ENCODE measurements at places on chromosomes 11 and 22.

- no peak for DNase-seq
Measured at GRCh38 chr11:78416285-78417174, 1.1 kb downstream of the GAB2 start.

DNA sequence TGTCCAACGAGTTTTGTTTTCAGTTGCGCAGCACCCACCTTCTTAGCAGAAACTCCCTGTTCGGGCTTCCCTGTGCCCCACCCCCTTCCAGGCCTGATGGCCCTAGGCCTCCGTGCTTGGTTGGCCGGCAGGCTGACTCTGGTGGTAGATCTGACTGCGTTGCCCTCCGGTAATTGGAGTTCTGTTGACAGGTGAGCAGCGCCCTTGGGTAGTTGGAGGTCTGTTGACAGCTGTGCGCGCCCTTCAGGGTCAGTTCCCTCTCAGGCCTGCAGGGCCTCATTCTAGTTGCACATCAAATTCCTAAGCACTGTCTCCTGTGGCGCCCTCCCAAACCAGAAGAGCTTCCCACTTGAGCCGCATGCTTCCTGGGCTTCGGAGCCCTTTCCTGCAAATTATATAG lies 776 bp downstream of the DGCR6 start:
- DNase-seq = no peak

DNA sequence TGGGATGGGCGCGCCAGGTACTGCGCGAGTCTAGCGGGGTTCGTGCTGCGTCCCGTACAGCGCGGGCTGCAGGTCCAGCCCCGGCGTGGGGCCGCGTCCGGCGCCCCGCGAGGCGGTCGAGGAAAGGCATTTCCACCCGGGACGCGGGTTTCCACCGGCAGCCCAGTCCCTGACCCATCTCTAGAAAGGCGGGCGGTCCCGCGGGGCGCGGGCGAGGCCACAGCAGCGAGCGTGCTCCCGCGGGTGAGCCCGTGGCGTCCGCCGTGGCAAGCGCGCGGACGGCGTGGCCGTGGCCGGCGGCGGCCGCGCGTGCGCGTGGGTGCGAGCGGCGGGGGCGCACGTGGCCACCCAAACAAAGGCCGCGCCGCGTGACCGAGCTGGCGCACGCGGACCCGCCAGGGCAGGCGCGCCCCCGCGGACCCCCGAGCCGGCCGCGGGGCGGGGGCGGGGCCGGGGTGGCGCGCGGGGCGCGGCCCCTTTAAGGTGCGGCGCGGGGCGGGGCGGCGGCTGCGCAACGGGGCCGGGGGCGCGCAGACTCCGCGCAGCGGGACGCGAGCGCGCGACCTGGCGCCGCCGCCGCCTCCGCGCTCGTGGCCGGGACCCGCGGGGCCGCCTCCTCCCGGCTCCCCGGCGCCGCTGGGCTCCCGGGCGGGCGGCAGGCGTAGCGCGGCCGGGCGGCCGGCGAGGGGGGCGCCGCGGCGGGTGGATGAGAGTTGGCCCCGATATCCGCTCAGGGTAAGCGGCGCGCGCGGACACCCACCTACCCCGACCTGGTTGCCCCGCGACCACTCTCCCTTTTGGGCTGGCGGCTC lies 39.3 kb upstream of the CELSR1 start:
- DNase-seq = no peak

DNA sequence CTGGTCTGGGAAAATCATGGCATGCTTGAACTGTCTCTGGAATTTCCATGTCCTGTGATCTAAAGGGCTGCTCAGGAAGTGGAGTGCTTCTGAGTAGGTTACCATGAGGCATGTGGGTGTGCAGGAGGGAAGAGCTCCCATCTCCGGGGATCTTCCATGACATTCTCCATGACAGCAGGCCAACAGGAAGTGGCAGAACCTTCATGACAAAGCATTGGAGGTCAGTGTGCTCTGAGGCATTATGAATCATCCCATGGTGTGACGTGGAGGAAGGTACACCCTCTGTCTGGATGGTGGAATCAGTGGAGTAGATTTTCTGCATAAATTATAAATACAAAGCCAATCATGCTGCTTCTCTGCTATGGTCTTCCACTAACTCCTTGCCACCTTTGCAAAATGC lies 139.6 kb upstream of the E2F8 start:
- no peak for DNase-seq

DNA sequence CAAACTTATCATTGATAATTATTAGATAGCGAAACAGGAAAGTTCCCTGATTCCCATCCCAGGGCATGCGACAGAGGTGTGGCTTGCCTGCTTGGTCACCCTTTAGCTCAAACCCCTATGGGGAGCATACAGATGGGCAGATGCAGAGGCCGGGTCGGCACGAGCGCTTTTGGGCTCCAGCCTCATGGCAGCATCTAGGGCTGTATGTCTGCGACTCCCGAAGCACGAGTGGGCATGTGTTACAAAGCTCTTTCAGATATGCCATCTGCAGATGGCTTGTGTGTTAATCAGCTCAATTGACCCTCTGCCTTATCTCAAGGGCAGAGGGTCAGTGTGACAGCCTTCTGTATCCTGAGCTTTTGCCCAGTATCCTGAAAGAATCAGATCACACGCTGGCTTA lies 2069.3 kb upstream of the RAG2 start:
- DNase-seq = no peak

DNA sequence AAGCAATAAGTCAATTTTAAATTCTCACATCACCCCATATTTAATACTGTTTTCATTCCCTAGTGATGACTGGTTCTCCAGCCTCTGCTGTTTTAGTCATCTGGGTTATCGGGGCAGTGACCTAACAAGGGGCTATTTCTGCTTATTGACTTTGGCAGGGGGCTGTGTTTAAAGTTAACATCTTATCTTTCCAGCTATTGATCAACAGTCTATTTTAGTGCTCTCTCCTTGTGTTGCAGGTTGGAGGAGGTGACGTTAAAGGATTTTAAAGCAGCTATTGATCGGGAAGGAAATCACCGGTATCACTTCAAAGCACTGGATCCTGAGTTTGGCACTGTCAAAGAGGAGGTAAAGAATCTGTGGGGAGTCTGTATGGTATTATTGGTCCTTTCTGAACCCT lies 7.7 kb upstream of the DLAT start:
- no peak for DNase-seq

DNA sequence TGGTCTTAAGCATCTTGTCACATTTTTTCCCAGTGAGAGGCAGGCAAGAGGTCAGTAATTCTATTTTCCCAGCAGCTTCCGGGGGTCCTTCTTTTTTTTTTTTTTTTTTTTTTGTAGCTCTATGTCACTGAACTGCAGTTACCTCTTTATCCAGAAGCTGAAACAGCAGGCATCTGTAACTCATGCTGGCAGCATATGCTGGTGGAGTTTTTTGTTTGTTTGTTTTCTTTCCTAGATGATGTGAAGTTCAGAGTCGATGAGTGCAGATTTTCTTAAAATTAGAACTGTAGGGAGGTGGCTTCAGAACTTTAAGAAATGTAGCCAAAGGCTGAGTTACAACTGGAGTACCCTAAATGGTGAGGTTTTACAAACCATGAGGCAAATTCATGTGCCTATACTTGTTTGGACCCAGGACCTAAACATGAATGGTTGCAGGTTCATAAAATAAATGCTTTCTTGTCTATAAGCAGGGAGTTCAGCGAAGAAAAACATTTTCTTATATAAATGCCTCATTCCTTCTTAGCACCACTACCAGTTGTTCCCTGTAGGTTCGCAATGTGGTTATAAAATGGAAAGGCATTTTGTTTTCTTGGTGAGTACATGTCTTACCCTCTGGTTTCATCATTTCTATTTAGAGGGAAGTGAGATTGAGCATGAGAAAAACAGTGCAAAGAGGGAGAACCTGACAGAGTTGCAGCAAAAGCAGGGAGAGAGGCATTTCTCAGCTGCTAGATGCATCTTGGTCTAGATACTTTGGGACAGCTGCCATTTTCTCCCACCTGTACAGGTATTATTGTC lies 84.0 kb downstream of the TRIM44 start:
- DNase-seq = no peak

DNA sequence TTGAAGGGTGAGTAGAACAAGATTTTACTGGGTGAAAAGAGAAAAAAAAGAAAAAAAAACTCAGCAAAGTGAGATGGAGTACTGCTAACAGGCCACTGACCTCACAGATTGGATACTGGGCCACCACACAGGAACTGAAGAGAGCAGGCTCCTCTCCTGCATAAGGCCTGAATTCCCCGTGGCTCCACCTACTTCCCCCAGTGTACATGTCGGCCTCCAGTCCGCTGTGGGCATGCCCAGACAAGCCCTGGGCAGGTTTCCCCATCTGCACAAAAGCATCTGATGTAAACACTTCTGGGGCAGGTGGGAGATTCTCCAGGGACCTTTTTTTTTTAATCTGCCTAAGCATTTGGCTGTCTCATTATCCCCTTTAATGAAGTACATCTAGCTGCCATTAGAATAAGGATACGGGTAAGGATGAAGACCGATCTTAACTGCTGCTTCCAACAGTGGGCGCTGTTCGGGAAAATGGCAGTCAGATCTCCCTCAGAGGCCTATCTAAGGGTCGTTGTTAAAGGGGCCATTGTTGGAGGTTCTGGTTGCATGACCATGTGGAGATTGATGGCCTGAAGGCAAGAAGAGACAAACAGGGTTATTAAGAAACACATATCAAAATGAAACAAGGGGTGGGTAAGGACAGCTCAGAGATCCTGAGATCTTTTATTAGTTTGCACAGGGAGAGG lies 48.5 kb downstream of the MS4A13 start:
- DNase-seq = no peak

- no peak for DNase-seq
Measured at GRCh38 chr11:16873289-16873688, 134.8 kb downstream of the C11orf58 start.

- no peak for DNase-seq
Measured at GRCh38 chr11:11709447-11710239, 87.8 kb upstream of the GALNT18 start.

- no peak for DNase-seq
Measured at GRCh38 chr22:23789638-23790037, 2.9 kb downstream of the SMARCB1 start.

- no peak for DNase-seq
Measured at GRCh38 chr11:113906038-113906437, 1.4 kb downstream of the HTR3B start.

GRCh38 chr11:112784323-112785073 lies 176.7 kb upstream of the NCAM1 start:
- DNase-seq = no peak

DNA sequence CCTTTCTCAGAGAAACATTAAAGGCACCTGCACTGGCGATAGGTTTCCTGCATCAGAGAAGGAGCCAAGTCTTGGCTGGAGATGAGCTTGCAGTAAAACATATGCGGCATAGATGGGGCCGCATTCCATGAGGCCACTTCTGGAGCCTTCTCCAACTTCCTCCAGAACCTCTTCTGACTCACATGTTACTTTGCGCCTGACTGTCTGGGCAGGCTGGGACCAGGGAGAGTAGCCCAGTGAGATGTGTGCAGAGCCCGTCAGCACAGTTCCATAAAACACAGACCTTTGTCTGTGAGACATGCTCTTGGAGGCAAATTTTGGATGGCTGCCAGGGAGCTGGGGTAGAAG lies 55.4 kb upstream of the BID start:
- DNase-seq = no peak

DNA sequence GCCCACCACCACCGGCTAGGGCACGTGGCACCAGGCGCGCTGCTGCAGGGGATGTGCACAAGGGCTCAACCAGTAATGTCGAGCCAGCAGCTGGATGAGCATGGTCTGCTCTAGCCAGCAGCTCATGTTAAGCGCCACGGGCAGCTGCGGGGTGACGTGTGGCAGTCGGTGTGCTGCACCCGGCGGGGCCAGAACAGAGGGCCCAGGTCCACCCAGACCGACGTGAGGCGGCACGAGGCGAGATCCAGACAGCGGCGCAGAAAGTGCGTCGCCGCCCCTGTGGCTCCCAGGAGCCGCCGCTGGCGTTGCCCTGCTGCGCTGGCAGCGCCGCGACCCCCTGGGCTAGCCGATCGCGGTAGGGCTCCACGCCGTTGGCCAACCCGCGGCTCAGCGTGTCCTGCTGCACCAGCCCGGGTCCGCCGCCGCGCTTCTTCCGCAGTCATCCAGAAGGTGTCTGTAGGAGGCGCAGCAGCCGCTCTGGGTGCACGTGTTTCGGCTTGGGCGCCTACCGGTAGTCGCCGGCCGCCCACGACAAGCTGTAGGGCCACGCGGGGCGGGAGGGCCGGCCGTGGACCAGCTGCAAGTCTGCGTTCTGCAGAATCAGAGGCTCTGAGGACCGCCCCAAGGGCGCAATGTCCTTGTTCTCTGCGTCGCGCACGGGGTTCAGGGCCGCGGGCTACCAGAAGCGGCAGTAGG lies 4.6 kb upstream of the GALR3 start:
- no peak for DNase-seq

DNA sequence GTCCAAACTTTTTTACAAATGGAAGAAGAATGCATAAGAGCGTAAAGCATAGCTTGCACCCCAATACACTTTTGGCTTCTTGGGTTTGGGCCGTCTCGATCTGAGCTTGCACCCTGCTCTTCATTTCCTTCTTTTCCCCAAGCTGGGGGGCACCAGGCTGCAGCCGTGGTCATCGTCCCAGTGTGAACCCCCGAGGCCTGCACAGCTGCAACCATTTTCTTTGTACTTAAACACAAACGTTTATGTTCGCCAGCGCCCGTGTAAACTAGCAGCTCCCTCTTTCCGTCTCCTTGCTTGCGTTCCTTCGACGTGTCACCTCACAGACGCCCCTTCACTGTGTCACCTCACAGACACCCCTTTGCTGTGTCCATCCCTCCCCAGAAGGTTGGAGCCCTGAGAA lies 10.1 kb downstream of the KRTAP5-5 start:
- DNase-seq = no peak

GRCh38 chr11:16909359-16910035 lies 104.7 kb downstream of the PLEKHA7 start:
- DNase-seq = no peak

DNA sequence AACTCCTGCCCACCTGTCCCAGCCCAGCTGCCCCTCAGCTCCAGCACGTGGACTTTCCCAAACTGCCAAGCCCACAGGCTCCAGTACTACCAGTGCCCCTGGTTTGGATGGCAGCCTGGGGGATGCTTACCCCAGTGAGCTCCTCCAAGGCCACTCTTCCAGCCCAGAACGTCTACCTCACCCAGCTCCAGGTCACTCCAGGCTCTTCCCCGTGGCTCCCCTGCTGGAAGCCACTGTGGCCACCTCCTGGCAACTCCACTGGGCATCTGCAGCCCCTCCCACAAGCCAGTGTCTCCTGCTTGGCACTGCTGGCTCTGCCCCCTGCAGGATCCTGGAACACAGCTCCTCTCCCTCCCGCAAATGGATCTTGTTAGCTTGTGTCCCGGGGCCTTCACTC lies 29.3 kb downstream of the LMO1 start:
- DNase-seq = no peak

- DNase-seq = no peak
Measured at GRCh38 chr11:111913031-111913861, 712 bp downstream of the HSPB2 start.

GRCh38 chr22:49426618-49427266 lies 400.9 kb downstream of the BRD1 start:
- DNase-seq = no peak

DNA sequence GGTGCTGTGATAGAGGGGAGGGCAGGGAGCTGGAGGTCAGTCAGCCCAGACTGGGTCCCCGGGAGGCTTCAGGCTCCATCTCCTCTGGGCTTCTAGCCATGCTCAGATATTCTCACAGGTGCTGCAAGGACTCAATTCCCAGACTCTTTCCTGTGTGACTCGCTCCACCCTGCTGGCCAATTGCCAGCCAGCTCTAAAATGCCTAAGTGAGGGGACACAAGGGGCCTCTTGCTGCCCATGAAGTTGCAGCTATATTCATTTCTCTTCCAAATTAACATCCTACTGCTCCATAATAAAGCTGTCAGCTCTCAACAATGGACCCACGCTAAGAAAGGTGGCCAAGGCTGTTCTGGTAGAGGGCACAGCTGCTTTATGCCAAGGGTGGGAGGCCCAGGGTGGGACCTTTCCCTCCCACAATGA lies 101.5 kb downstream of the PLEKHA7 start:
- no peak for DNase-seq

- DNase-seq = no peak
Measured at GRCh38 chr11:30446520-30446919, 123.6 kb downstream of the ARL14EP start.
